ENCODE measurements at places on chromosomes 6 and 20.

DNA sequence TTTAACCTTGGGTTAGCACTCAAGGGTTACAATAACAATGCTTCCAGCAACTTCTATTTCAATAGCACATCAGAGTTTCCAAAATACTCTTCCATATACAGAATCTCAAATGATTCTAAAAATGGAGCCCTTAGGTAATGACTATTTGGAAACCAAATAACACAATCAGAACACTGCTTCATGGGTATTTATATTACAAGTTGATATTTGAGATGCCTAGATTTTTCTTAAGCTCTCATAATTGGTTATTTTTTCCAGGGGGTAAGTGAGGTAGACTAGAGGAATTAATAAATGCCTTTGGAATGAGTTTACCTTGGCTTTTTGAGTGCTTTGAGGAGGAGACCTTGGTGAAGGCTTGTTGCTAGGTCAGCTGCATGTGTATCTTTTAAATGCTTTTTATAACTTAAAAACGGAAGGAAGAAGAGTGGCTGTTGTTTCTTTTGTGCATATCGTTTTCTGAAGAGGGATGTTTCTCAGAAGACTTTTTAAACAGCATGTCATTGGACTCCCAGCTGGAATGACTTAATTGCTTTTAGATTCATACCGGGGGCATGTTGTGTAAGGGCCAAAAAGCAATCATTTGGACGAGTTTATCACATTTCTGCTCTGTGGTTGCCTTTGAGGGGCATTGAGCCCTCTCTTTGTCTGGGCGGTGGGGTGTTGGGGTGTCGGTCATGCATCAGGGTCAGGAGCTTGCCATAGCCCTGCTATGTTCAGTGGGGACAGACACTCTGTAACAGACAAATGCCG is 186.0 kb downstream of the DTNBP1 start:
- no peak for DNase-seq

GRCh38 chr6:82080767-82081166 is 166.8 kb downstream of the IBTK start:
- DNase-seq, result no peak

DNA sequence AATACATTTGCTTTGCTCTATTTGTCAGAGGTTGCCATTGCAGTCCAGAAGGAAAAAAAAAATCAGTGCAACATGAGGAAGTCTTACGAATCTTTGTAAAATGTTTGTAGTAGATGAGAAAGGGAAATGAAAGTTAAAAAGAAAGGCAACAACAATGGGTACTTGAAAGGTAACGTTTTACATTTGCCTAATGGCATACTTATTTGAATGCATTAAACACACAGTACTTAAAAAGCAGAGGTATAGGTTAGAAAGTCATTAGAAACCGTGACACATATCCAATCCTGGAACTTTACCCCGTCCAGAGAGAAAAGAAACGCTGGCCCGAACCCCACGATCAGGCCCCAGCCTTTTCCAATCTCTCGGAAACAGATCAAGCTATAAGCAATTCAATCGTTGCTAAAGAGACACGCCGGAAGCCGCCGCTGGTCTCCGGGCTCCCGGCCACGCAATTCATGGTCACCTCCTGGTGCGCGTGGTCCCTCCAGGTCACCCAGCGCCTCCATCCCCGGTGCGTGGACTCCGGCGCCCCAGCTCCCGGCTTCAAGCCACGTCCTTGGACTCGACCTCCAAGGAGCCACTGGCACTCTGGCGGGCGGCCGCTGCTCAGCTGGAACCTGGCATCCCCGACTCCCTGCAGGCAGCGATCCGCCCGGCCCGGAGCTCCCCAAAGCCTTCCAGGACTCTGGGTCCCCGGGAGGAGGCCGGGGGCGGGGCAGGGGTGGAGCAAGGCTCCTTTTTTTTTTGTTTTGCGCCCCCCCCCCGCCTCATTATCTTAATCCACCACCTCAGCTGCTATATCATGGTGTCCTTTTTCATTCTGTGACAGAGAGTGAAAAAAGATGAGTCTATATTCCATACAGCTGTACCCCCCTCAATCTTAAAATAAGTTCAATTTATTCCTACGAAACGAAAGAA is at the start of gene SLC18B1:
SLC18B1 (minus strand) TSS at position 687 of the 918 bp plus-strand sequence; CDS start at position 506, 181 bp downstream.
- DNase-seq, result no peak

GRCh38 chr6:41200296-41200900 is 551 bp downstream of the TREML2 start:
- peak; percentile 20 for DNase-seq

DNA sequence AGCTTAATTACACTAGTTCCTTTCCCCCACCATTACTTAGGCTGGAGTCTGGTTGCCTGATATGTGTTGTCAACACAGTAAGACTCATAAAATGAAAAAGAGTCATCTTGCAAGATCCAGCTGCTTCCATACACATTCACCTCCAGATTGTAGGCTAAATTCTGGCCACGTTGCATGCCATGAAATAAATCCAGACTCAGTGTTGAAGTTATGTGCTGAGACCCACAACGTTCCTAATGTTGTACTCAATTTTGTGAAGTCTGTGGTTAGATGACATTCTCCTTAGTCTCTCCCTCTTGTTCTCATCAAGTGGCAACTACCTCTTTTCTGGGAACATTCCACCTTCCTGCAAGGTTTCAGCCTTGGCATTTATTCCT is 212.3 kb downstream of the LMBRD1 start:
- DNase-seq, result no peak

DNA sequence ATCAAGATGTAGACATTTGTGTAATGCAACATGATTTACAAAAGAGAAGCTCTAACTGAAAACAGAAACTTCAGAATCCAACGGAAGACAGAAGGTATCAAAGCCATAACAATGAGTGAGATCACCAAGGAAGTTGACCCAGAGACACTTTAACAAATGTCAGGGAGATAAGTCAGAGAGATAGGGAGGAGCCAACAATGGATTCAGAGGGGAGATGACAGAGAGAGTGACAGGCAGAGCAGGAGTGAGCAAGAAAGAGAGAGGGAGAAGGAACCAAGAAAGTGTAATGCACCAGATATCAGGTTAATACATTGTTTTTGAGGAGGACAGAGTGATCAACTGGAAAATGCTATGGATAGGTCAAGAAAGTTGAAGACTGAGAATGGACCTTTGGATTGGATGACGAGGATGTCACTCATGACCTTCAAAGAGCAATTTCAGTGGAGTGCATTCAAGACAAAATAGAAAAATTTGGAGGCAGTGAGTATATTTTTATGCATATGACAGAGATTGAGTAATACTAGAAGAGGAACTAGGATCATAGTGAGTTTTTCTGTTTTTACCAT is 86.6 kb downstream of the TRDN start:
- DNase-seq, result no peak

GRCh38 chr20:12946789-12947188 is 62.0 kb upstream of the SPTLC3 start:
- no peak for DNase-seq

- no peak for DNase-seq
Observed at GRCh38 chr6:80457439-80457933, 351.0 kb downstream of the BCKDHB start.

GRCh38 chr20:51375561-51375960 is 167.0 kb downstream of the NFATC2 start:
- DNase-seq, result no peak

DNA sequence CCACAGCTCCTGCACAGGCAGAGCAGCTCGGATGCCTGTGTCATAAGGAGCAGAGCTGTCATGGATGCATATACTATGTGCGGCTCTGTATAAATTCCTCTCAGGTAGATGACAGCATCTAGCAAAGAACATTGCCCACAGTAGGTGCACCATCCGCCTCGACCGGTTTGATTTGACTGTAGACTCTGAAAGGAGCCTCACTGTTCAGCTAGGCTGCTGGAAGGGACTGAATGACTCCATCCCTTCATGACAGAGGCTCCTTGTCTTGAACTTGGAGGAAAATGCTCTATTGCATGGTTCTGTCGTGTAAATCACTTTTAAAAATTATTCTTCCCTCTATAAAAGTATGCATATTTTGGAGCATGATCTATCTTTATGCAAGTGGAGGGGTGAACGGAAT is 128.8 kb upstream of the QKI start:
- no peak for DNase-seq

DNA sequence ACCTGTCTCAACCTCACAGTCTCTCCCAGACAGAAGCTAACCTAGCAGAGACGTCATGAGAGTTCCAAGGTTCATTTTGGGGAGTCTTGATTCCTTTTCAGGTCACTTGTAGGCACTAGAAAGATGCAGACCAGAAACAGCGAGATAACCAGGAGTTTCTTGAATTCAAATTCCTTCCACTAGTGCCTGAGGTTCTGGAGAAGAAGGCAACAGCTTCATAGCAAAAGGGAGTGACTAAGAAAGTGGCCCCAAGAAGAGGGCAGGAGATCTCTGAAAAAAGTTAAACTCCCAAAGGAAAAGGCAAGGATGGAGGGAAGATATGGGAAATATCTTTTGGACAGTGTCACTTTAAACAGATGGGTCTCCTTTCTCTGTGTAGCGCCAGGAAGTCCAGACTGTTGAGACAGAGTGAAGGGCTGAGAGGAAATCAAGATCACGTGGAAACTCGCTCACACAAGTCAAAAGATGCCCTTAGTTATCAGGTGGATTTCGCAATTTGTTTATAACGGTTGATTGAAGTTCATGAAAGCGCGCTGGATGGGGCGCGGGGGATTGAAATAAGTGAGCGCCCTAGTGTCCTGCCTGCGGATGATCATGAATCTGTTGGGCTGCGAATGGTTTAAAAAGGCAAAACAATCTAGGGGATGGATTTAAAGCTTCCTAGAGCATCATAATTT is 4.8 kb upstream of the PRSS16 start:
- DNase-seq, result no peak

DNA sequence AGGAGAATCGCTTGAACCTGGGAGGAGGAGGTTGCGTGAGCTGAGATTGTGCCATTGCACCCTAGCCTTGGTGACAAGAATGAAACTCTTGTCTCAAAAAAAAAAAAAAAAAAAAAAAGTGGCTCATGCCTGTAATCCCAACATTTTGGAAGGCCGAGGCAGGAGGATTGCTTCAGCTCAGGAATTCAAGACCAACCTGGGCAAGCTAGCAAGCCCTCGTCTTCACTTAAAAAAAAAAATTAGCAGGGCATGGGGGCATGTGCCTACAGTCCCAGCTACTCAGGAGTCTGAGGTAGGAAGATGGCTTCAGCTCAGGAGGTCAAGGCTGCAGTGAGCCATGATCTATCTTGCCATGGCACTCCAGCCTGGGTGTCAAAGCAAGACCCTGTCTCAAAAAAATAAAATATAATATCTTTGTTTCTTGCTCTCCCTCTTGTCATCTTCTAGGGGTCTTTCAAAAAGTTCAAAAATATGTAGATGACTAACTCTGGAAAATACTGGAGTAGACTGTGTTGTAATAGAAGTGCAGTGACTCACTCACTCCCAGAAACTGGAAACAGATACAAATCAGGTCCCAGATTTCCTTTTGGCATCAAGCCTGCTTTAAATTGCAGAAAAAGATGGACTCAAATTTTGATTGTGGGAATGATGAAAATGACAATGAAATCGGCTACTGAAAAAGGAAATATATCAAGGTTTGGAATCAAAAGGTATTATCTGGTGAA is 2.8 kb upstream of the GINM1 start:
- DNase-seq, result no peak

DNA sequence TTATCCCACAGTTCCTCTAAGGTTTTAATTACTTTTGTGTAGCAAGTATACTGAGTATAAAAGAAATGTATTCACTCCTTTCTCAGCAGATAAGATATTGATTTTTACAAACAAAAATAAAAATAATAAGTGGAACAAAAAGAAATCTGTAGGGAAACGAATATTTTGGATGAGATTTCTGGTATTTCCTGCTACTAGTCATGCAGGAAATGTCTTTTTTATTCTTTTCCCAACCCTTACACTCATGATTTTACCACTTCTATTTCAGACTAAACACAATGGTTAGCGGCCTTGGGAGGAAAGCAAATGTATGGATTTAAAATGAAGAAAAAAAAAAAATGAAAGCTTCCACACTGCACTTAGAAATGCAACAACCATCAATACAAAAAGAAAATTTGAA is 580.5 kb upstream of the MARCKS start:
- no peak for DNase-seq

- DNase-seq, result no peak
Observed at GRCh38 chr20:56893226-56893917, 264.3 kb downstream of the TFAP2C start.

DNA sequence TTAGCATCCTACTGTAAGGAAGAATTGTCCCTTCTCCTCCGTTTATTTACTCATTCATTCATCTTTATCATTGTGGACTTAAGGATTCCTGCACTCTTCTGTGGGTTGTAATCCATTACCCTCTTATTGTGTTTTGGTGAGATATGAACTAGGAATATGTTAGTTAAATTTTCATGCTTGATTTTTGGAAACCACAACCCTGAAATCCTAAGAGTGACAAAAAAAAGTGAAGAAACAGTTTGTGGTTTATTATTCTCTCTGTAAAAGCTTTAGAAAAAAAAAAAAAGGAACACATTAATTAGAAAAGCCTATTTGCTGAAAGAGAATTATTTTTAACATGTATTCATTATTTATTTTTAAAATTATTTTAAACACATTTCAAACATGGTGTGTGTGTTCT is 36.7 kb upstream of the INSM1 start:
- DNase-seq, result no peak

DNA sequence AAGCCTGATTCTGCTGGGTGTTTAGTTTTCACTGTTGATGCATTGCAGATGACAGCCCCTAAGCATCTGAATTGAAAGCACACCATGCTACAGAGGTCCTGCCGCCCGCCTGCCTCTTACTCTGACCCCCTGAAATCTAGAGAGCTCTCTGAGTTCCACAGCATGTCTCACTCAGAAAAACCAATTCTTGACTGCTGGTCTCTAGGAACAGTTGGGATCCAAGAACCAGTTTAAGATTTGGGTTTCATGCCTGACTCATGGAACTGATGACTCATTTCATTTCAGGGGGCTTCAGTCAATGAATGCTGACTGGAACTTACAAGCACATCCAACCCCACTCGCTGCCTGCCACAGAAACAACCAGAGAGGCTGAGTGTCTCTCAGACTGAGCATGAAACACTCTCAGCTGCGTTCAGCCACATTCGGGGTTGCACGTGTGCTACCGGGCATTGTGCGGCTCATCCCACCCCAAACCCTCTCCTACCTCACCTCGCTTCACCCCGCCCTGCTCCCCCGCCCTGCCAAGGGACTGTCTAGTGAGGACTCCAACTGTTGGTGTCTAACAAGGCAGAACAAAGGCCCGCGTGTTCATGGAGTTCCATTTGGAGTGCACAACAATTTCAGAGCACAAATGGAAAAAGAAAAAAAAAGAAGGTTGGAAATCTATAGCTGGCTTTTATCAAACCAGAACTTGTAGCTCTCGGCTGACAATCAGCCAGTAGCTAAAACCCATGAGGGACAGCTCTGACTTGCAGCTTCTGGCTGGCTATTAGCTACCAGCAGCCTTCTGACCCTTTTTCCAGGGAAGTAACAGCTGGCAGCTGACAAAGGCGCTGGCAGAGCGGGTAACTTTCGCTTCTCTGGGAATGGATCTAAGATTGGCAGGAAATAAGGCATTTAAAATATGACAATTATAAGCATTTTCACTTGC is 20.0 kb upstream of the TRAF3IP2 start:
- DNase-seq, result no peak

- DNase-seq, result no peak
Observed at GRCh38 chr6:30188541-30188940, 24.7 kb downstream of the TRIM26 start.

GRCh38 chr6:73074175-73074574 is 151.1 kb downstream of the KHDC1L start:
- no peak for DNase-seq

Measured in stimulated activated CD4-positive, alpha-beta T cell treated with anti-CD3 and anti-CD28 coated beads, TNF-alpha, amount 100 ng/mL, for 1 hour (primary cell).